Right atrium auricular region (tissue), 2 donors: ENCODE measurements at places on chromosomes 13 and 19.

GRCh38 chr19:1383017-1383311 lies 743 bp upstream of the NDUFS7 start:
- DNase-seq = no peak

- DNase-seq = no peak
These were observed 34.9 kb upstream of the UQCRFS1 start for GRCh38 chr19:29247872-29248271.

GRCh38 chr19:54183431-54183830 lies 5.9 kb downstream of the MBOAT7 start:
- no peak for DNase-seq

GRCh38 chr13:20069956-20070355 lies 90.9 kb downstream of the GJA3 start:
- DNase-seq = no peak

GRCh38 chr13:48132961-48133360 lies 38.1 kb upstream of the MED4 start:
- DNase-seq = no peak

GRCh38 chr19:40597329-40597838 lies 3.8 kb upstream of the LTBP4 start:
- DNase-seq = no peak

DNA sequence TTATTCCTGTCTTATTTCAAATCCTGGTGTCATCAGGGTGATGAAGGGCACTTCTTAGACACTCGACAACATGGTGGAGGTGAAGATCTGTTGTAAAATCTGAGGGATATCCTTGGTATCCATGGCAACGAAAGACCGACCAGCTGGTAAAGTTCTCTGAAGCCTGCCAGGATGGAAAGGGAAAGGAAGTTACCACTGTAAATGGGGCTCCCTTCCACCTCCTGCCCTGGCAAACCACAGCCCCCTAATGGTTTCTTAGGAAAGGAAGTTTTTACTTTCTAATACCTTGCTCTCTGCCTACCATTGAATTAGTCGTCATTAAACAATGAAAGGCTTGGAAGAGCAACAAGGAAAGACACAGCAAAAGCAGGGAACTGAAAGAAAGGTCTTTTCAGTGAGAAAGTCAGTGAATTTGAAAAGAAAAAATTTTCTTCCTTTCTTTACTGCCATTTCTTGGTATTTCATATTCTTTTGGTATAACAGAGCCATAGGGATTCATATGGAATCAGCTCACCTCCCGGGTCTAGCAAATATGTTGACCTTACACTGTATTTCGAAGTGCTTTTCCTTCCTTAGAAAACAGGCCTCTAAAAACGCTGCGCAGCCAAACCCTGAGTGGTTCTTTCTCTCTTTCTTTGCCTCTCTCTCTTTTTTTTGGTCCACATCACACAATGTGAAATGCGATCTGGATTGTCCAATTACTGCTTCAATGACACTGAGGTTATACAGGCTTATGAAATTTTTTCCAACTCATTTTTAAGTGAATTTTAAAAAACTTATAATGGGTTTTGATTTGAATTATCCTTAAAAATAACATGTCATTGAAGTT lies 111.0 kb downstream of the RGCC start:
- no peak for DNase-seq

DNA sequence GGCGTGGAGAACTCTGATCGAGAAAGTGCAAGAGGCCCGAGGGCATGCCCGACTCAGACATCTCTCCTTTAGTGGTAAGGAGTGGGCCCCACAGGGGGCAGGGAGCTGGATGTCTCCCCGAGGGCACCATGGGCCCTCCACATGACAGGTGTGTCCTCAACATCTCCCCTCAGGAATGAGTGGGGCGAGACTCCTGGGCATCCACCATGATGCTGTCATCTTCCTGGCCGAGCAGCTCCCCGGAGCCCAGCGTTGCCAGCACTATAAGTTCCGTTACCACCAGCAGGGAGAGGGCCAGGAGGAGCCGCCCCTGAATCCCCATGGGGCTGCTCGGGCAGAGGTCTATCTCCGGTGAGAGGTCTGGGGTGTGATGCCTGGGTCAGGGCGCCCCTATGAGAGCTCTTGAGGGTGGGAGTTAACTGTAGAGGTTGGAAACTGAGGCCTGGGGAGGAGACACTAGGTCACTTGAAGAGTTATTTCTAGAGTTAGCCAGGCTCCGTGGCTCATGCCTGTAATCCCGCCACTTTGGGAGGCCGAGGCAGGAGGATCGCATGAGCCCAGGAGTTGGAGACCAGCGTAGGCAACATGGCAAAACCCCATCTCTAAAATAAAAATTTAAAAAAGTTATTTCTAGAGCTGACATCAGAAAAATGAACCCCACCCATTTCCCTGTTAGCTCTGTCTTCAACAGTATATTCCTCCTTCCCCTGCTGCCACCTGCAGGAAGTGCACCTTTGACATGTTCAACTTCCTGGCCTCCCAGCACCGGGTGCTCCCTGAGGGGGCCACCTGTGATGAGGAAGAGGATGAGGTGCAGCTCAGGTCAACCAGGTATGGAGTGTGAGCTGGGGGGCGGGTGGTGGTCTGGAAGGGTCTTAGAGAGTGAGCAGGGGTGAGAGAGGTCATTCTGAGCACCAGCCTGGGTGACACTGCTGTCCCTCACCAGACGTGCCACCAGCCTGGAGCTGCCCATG lies 5.1 kb downstream of the IGFLR1 start:
- DNase-seq = no peak

GRCh38 chr19:29687244-29687896 lies 22.1 kb downstream of the PLEKHF1 start:
- peak; percentile 83 for DNase-seq

DNA sequence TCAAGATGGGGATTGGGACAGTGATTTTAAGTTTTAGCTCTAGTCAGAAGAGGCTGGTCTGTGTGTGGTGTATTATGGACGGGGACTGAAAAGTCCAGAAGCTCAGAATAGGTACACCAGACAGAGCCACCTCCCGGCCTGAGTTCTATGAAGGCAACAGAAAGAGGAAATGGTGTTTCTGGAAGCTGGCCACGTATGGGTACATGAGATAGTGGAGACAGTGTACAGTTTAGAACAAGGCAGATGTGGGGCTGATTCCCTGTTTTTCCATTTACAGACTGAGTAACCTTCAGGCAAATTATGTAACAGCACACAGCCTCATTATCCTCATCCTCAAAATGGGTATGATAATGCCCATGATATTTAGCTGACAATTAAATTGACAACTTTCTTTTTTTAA lies 1.3 kb downstream of the ZNF175 start:
- DNase-seq = no peak

DNA sequence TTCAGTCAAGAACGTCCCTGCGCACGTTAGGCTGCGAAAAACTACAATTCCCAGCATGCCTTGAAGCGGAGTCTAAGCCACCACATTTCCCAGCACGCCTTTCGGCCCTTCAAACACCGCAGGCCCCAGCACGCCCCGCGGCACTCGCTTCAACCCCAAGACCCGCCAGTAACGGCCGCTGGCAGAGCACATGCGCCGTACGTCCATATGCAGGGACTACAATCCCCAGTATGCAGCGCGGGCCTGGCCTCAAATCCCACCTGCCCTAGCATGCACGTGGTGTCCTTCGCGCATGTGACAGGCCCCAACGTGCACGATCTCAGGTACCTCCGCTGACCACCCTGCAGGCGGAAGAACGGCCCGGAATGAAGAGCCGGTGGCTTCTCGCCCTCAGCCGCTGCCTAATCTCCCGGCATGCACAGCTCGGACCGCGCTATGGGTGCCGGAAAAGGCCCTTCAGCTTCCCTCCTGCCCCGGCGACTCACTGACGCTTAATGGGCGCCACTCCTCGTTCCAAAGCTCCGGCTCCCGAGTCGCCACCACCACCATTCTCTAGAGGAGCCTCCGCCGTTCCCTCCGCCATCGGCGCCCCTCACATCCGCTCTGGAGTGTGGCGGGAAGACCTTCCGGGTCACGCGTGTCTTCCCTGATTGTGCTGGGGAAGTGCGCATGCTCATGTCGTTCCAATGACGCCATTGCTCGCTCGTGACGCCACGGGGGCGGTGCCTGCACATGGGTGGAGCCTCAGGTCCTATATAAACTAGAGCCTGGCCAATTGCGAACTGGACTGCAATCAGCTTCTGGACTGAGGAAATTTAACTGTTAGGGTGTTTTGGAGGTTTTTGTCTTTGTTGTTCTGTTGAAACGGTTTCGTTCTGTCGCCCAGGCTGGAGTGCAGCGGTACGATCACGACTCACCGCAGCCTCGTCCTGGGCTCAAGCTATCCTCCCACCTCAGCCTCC lies at the start of gene DUS3L:
DUS3L (minus strand) TSS at position 605 of the 962 bp plus-strand sequence; CDS start at position 583, 22 bp downstream.
- peak; percentile 98 for DNase-seq

DNA sequence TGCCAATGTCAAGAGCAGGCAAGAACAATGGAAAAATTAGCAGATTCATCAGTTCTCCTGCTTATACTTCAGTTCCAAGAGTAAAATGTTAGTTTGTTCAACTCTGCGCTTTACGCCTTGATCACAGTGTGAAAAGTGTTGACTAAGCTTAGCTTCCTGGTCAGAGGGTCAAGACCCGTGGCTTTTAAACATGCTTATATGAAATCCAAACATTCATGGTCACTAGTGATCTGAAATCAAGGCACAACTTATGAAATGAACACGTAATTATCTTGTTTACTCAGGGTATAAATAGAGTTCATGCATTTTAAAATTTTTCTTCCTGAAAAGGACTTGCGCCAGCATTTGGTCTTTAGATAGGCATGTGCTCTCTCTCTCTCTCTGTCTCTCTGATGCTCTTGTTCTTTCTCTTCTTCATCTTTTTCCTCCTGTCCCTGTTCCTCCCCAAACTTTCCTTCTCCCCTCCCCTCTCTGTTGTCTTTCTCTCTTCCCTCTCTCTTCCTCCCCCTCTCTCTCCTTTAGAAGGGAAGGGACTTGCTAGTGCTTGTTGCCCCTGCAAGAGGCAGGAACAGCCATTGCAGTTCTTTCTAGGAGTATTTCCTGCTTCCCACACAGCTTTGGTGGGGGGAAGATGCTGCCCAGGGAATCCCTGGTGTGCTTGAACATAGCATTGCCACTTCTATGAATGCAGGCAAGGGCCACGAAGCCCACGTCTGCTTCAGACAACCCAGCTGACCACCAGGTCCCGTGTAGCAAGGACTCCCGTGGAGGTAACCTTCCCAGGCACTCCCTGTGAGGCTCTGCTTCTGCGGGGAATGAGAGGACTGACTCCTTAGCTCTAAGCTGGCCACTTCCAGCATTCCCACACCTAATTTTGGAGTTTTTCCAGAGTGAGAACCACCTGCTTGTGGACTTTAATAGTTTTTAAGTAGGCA lies 7.1 kb upstream of the ZNF536 start:
- DNase-seq = no peak

DNA sequence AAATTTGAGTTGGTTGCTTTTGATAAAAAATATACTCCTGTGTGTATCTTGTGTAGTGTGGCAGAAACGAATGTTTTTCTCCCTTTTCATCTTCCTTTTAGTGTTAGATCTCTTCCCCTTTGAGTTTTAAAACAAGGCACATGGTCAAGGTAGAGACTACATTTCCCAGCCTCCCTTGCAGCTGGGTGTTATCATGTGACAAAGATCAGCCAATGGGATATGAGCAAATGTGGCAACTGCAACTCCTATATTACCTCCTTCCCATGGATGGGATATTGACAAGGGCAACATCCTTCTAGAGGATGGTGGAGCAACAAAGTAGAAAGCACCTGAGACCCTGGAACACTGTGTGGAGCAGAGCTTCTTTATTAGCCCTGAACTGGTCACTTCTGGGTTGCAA lies 42.4 kb downstream of the ADGRE3 start:
- DNase-seq = no peak

GRCh38 chr13:51935326-51936171 lies 73.8 kb downstream of the CCDC70 start:
- DNase-seq = no peak

DNA sequence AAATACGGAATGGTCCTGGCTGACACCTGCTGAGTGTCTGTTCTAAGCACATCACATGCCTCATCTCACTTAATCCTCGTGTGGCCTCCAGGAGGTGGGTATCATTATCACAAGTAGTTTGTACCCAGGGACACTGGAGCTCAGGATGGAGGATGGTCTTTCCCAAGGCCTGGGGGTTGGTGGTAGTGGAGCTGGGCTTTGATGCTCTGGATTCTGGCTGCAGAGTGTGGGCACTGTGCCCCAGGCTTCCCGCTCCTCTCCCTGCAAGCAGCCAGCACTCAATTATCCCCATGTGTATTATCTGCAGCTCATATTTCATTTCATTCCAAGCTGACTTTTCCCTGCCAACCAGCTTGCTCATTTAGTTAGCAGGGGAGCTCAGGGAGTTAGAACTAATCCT lies 52.1 kb downstream of the SIAH3 start:
- peak; percentile 40 for DNase-seq

DNA sequence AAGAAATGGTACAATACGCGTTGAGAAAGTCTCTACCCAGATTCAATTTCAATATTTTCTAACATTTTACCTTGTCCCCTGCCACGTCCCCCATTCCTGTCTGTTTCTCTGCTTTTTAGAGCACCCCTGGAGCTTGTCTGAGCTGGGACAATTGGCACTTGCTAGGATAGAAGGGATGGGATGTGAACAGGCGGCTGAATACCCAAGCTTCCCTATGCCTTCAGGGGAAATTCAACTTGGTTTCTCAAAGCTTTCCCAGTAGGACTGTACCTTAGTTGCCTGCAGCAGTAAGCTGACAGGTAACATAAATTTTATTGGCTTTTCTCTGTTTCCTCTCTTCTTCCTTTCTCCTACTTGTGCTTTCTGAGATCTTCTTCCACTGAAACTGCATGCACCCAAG lies 1663.3 kb downstream of the EFNB2 start:
- DNase-seq = no peak

DNA sequence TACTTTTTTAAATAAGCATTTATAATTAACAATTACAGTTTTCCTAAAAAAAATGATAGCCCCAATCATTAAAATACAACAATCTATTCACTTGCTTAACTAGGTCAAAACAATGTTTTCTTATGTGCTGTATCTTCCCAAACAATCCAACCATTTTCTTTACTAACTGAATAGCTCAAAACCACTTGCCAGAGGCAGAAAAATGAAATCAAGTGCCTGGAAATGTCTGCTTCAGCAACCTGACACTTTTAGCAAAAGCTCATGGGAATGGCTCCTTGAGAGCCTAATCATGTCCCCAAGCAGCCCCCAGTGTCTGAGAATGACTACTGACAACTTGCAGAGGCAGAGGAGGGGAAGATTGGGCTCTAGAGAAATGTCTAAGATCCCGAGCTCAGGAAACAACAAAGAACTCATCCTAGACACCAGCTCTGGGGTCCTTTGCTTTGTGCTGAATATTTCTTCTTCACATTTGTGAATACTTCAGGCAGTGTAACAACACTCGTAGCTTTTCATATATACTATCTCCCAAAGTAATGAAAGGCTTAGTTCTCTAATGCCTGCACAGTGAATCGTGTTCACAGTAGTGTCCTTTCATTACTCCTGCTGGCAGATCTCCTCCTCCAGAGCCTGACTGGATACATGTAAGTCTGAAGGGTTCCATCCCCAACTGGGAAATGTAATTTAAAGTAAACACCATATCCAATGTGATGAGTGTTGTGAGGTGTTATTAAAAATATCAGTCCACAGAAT lies 280.0 kb downstream of the LHFPL6 start:
- no peak for DNase-seq

DNA sequence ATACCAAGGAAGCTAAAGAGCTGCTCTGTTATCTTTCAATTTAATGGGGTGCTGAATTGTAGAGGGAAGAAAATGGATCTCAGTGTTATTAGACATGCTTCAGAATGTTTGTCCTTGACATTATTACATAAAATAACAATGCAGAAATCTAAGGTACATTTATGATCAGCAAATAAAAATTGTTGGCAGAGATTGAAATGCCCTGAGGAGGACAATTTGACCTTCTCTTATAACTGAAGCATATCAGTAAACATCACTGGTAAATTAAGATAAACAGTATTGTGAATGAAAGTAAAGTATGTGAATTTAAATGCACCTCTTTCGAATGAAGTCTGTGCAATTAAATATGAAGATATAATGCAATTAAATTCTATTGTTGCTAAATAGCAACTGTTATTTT lies 1362.1 kb upstream of the ATXN8OS start:
- no peak for DNase-seq
